ENCODE measurements at places on chromosomes 16 and 17.

DNA sequence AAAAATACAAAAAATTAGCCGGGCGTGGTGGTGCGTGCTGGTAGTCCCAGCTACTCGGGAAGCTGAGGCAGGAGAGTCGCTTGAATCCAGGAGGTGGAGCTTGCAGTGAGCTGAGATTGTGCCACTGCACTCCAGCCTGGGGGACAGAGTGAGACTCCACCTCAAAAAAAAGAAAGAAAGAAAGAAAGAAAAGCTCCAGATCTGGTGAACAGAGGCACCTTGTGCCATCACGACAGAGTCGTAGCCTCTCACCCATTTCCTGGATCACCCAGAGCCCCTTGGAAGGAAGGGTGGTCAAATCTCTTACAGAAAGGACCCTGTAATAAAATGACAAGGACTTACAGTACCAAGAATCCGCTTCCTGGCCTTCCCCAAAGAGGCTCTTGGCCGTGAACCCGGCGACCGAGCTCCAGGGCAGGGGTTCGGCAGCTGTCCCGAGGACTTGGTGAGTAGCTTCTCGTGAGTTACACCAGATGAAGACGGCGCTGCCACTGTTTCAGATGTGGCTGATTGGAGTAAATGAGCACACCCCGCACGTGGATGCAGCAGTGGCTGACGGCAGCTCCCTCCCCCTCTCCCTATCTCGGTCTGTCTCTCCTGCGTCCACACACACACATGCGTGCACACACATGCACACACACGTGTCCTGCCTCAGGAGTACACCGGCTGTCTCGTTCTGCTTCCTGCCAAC, 13.5 kb downstream of the LGALS3BP start:
- no peak for DNase-seq

DNA sequence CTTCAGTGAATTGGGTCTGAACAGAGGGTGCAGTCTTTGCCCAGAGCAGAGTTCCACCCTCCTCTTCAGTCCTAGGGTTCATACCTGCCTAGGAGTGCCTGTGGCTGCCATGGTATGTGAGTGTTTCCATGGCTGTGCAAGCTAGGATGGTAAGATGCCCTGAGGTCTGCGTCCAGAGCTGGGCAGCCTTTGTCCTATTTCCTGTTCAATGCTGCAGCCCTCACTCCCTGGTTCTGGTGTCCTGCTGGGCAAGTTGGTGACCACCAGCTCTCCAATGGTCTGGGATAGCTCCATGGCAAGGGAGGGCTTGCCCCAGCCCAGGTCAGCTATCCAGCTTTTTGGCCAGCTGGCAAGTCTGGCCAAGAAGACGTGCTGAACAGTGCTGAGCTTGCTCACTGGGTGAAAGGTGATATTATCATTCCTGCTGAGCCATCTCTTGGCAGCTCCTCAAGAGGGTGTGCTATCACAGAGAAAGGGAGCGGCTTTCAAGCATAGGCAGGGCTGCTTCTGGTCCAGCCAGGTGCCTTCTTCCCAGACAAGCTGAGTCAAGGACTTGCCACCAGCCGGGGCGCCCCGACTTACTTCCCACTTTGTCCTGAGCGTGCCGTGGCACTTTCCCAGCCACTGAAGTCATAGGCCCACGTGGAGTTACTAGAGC, 13.0 kb upstream of the NFATC3 start:
- no peak for DNase-seq

DNA sequence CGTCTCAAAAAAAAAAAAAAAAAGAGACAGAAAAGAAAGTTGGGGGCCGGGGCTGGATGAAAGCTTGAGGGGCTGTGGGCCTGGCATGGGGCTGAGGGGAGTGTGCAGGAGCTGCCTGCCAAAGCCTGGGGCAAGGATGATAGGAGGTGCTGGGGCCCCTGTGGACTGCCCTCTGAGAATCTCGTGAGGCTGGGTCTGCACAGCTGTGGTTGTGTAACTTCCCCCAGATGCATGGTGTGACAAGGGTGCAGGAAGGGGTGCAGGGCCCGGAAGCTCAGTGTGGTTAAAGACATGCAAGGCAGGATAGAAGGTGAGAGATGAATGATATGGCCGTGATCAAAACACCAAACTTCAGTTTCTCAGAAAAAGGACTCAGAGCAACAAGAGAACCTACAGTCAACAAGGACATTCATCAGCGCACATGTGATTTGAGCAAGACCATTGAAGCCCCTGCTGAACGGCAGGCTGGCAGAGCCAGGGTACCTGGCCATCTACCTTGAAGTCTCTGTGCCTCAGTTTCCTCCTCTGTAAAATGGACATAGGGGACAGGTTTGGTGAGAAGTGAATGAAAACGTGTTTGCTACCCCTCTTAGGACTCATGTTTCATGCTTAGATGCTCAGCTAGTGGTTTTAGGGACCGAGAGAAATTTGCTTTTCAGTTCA, 9.6 kb downstream of the IL32 start:
- no peak for DNase-seq

- DNase-seq: no peak
These were observed 1.2 kb downstream of the C1QTNF8 start for GRCh38 chr16:1094601-1095449.

DNA sequence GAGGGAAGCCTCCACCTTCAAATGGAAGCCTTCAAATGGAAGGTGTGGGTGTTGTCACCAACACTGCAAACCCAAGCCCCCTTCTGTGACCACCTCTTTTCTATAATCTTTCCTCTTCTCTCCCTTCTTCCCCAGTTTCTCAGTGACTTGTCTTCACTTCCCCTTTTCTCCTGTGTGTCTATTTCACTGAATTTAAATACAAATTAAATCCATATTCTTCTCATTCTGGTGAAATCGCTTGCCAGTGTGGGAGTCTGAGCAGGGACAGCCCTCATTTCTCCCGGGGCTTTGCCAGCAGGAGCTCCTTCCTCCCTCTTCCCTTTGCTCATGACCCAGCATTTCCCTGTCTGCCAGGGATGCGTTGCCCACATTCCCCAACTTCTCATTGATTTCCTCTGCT, 6.4 kb upstream of the ITGAX start:
- DNase-seq: no peak

DNA sequence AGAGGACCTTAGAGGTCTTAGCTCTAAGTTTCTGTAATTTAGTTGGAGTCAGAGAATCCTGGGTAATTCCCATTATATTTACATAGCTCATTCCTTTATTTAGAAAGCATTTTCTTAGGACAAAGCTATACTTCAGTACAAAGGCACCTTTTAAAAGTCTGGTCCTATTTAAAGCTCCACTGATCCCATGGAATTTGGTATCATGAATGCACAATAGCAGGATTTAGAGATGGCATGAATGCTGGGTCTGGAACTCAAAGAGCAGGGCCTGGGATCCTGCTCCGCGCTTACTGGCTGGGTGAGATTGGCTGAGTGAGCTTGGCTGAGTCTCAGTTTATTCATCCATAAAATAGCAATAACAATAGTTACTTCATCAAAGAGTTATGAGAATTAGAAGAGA, 4.8 kb downstream of the KRT23 start:
- DNase-seq: no peak

DNA sequence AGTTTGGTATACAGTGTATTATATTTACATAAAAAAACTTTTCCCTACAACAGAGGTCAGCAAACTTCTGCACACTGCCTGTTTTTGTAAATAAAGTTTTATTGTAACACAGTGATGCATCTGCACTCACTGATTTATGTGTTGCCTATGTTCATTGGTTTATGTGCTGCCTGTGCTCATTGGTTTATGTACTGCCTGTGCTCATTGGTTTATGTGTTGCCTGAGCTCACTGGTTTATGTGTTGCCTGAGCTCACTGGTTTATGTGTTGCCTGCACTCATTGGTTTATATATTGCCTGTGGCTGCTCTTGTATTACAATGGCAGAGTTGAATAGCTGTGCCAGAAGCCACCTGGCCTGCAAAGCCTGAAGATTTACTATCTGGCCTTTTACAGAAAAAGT, 81.6 kb downstream of the MYH11 start:
- DNase-seq: no peak

- peak; percentile 79 for DNase-seq
These were observed 44.0 kb downstream of the SDK2 start for GRCh38 chr17:73600103-73600871.

DNA sequence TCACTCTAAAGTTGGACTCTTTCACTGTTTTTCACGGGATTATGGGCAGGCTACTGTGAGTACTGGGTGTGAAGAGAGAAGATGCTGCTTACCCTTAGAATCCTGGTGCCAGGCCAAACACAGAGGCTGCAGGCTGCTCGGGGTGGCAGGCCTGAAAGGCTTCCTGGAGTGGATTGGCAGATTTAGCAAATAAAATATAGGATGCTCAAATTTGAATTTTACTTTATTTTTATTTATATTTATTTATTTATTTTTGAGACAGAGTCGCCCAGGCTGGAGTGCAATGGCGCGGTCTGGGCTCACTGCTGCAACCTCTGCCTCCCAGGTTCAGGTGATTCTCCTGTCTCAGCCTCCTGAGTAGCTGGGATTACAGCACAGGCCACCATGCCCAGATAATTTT, 14.9 kb upstream of the STAC2 start:
- no peak for DNase-seq

DNA sequence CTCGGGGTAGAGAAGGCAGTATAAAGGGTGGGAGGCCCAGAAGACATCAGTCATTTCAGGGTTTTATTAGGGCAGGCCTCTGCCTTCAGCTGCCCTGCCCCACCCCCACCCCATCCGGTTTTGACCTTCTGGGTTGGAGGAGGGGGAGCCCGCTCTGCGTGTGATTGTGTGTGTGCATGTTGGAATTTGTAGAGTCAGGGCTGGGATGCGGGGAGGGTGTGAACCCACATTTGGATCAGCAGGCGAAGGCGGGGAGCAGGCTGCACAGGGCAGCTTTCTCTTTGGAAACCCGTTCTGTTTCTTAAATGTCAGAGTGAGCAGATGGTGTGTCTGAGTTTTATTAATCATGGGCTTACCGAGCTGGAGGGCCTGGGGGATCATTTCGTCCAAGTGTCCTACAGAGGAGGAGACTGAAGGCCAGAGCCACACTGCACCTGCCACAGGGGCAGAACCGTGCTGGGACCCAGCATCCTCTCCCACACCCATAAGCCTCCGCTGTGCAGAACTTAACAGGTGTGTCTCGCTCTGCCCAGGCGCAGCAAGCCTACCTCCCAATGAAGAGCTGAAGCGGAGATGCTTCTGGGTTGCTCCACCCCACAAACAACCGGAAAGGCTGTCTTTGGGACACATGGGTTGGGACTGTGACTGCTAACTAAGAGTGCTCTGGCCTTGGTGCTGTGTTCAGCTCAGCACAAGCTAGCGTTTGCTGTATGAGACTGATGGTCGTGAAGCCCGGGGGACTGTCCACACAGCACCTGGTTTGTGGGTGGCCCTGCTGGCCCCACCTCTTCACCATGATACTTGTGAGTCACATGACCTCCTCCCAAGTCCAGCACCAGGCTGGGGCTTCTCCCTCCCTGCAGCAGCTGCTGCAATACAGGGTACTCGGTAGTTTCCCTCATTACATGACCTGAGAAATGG, 70.9 kb upstream of the GSE1 start:
- DNase-seq: no peak

DNA sequence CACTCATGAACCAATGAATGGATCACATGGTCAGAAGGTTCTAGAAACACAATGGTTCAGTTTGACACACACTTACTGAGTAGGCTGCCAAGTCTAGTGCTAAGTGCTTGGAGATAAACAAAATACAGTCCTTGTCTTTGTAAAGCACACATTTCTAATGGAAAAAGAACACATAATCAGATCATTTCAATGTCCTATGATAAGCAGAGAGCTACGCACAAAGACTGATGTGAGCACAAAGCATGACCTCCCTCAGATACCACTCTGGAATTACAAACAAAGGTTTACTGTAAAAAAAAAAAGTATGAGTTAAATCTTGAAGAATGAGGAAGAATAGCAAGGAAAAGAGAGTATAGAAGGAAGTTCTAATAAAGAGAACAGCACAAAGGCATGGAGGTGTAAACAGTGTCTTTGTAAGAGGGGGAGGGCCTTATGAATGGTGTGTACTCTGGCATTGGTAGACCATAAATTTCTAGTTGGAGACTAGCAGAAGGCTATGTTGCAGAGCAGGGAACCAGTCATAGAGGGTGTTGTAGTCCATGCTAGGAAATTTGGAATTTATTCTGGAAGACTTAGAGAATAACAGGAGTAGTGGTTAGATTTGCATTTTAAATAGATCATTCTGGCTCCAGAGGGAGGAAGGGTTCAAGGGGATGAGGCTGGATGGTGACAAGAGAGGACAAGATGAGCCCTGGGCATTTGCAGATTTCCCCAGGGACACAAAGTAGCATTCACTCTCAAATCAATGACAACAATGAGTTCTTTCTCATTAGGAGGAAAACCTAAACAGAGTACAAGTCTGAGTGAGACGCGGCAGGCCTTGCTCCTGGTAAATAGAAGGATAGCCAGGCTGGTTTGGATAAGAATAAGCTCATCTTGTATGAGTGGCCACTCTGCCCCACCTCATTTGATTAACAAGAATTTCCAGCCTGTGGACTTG, 468.0 kb downstream of the TOX3 start:
- peak; percentile 14 for DNase-seq

DNA sequence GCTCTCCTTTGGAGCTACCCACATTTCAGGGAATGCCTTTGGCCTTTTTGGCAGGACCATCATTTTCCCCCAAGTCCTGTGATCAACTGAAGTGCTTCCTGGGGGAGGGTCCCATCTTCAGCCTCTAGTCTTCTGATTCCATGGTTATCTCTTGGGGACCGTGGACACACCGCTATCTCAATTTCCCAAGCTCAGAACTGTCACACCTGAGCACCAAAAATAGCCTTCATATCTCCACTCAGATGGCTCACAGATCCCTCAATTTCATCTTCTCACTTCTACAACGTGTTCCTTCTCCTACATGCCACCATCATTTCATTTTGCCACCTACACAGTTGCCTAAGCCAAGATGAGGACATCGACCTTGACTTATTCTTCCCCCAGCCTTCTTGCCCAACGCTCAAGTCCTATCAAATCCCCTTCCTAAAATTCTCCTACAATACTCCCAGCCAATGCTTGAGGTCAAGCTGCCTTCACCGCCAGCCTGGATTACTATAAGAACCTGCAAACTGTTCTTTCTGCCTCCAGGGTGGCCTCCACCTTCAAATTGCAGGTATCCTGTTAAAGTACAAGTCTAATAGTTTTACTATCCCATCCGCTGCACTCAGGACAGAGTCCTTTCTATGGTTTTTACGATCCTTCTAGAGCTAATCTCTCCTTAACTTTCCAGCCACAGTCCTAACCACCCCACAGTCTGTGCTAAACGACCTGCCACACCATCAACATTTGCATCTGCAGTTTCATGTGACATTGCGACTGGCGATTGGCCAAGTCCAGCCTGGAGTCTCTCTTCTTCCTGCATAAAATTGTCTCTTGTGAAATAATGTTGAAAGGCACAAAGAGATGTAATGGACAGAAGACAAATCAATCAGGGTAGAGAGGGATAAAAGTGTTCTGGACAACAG, 6.2 kb downstream of the ATP6V0D1 start:
- DNase-seq: no peak

GRCh38 chr17:66684731-66685130, 150.2 kb upstream of the CACNG5 start:
- DNase-seq: no peak

DNA sequence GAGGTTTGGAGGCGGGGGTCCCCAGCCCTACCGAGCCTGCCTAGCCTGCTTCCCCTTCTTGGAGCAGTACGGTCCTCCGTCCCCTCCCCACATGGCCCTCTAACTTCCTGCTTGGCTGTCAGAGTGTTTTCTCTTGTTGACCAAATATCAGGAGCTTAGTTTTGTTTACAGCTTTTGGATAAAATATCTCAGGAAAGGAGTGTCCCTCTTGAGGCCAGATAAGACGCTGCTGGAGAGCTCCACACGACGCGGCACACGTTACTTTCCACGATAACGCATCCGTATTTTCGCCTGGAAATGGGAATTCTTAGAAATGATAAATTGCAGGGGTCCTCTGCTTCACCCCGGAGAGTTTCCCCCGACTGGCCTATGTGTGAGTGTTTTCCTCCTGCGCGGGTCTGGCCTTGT, 182.9 kb downstream of the MAF start:
- DNase-seq: no peak

GRCh38 chr16:80151722-80152111, 389.1 kb upstream of the DYNLRB2 start:
- no peak for DNase-seq

All from ELF-1 (cell line).